ENCODE measurements at places on chromosomes 5 and 9. TPM values are rescaled to one million over a fixed set of nuclear protein-coding genes. Genes with fewer than 3 reads are reported as not detected.

Gene KIAA0825
- 3.7 TPM for total RNA-seq

GRCh38 chr9:113978725-113979342, 99.3 kb downstream of the AMBP start:
- DNase-seq, result no peak

DNA sequence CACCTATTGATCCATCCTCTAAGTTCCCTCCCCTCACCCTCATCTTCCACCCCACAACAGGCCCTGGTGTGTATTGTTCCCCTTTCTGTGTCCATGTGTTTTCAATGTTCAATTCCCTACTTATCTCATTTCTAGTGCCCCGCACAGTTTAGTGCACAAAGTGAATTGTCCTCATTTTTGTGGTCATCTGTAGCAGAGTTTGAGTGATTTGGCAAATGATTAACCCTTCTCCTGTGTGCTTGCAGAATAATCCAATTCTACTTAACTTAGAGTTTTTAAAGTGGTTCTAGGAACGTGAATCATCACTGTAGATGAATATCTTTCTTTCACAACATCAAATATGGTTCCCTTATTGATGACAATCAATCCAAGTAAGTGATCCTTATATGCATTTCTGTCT, 6.3 kb upstream of the HAPLN1 start:
- no peak for DNase-seq

Gene PIP5KL1
- 0.29 TPM for total RNA-seq

GRCh38 chr5:76816110-76816831, 2.6 kb upstream of the F2RL1 start:
- DNase-seq, result no peak

DNA sequence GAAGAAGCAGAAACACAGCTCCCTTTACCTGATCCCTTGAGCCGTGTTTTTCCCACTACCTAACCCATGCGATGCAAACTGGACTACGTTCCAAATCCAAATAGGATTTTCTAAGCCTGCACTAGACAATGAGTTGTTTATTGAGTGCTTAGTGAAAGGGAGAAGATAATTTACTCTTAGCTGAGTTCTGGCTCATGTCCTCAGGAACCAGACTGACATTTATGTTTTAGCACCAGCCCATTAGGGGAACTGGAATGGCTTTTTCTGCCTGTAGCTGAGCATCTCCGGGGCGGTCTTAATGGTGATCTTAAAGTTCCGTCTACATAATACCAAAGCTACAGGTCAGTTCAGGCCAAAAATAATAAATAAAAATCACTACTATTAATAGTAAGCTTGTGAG, 81.5 kb downstream of the SH3TC2 start:
- no peak for DNase-seq

DNA sequence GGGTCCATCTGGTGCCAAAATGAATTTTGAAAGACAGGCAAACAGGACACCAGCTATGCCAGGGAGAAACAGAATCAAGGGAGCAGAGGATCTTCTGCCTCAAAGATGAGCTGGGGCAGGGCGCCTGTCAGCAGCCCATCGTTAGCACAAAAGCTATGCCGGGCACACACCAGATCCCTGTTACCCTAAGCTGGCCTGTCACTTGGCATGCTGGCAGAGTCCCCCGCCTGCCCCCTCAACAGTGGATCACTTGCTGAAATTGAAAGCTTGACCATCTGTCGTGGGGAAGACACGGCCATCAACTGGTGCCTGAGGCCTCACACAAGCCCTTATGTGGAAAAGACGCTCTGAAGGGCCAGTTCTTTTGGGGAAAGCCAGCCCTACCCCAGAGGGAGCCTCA, 256.4 kb downstream of the EBF1 start:
- peak; percentile 48 for DNase-seq

GRCh38 chr5:83475935-83476814, 4.6 kb downstream of the VCAN start:
- DNase-seq, result no peak

DNA sequence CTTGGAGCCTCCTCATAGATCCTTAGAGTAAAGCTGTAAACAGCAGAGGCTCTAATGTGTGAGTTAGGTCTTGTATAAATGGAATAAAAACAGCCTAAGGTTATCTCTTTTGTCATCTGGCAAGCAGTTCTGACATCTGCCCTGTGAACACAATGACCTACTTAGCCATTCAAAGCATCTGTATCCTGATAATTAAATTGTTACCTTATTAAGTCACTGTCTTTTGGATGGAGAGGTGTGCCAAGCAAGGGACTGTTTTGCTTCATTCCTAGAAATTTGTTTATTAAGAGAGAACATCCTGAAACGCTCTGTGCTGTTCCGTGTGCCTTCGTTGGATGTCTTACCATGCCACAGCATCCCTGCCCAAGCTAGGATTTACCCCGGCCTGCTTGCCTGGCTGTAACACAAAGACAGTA, 1.5 kb downstream of the LSM11 start:
- no peak for DNase-seq

Gene ZNG1F
- 2.1 TPM for total RNA-seq

DNA sequence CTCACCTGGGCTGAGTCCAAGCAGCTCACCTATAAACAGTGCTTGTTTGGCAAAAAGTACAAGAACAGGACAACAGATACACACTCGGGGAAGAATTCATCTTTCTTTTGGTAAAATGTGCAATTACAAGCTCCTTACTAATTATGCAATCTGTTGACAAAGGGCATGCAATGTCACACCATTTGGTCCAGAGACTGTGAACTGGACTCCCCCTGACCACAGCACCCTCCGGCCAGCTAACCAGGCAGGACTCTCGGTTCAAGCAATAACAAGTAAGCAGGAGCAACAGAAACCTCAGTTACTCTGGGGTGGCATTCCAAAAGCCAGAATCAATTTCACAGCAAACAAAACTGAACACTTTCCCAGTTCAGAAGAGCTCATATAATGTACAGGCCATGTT, 113.8 kb downstream of the GNAQ start:
- no peak for DNase-seq

GRCh38 chr5:79795764-79796398, 106.2 kb downstream of the CMYA5 start:
- peak; percentile 76 for DNase-seq

DNA sequence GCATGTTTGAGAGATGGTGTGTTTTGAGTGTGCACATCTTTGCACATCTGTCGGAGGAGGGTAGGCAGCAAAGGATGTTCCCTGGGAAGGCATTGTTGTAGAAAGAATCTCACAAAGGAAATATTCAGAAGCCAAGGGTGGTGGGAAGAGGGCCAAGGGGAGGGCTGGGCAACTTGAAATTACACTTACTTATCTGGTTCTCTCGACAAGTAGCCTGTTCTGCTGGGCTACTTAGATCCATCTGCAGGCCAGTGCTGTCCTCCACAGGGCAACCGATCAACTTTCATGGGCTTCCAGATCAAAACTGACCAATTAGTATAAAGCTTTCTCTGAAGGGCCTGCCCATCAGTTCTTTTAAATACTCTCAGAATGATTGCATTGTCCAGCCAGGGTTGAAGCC, 495.2 kb downstream of the GADD45G start:
- no peak for DNase-seq

Gene ORM1
- not detected for total RNA-seq

Gene GADD45G
- 37.5 TPM for total RNA-seq

- DNase-seq, result no peak
Measured at GRCh38 chr9:90770182-90770738, 31.4 kb upstream of the SYK start.

- no peak for DNase-seq
Measured at GRCh38 chr5:150448334-150448733, 1.2 kb downstream of the RPS14 start.

GRCh38 chr5:12647613-12648012, 743.4 kb upstream of the CTNND2 start:
- DNase-seq, result no peak

- no peak for DNase-seq
Measured at GRCh38 chr9:76987594-76988200, 31.8 kb upstream of the FOXB2 start.

GRCh38 chr5:54638106-54638505, 120.5 kb downstream of the SNX18 start:
- DNase-seq, result no peak

- DNase-seq, result no peak
Measured at GRCh38 chr5:40689438-40689837, 9.7 kb downstream of the PTGER4 start.

Gene PTGES2
- total RNA-seq, result 122 TPM

- DNase-seq, result no peak
Measured at GRCh38 chr5:95155888-95156287, 129.0 kb downstream of the MCTP1 start.

Gene CKMT2
- total RNA-seq, result 908 TPM

DNA sequence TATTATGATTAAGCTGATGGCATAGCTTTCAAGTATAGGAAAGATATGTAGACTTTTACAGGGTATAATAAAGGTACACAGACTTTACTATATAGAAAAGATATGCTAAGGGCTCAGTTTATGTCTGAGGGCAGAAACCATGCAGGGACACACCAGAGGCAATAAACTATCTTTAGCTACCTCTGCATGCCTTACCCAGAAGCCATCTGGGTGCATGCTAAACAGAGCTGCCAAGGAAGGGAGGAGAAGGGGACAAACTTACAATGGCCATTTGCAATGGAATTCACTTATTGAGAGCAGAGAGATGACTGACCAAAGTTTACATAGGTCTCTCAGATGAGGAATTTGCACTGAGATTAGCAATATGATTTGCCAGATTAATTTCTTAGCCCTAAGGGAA, 143.1 kb upstream of the NR4A3 start:
- DNase-seq, result no peak

DNA sequence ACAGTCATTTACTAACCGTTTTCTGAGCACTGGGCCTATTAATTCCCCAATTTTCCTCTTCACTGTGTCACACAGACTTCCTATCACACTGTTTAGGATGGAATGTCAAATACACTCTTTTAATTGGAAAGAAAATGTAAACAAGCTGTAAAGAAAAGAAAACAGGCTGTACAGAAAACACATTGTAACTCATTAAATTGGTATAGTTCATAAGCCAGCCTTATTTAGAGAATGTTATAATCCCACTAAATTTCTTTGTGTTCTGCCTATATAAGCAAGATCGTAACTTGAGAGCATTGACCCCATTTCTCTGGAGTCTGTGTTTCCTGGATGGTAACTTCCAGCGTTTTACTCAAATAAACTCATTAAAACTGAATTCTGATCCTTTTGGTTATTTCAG, 46.5 kb downstream of the TARS1 start:
- no peak for DNase-seq

- DNase-seq, result peak; percentile 89
Measured at GRCh38 chr5:134503088-134503936, 22.2 kb upstream of the JADE2 start.

Gene TMOD1
- 219 TPM for total RNA-seq

Gene ELOVL7
- 0.29 TPM for total RNA-seq

Gene SPATA31A3
- not detected for total RNA-seq

Gene GLIPR2
- 12.8 TPM for total RNA-seq

Gene SQSTM1
- 307 TPM for total RNA-seq

GRCh38 chr5:114319236-114319635, 42.6 kb upstream of the KCNN2 start:
- no peak for DNase-seq

DNA sequence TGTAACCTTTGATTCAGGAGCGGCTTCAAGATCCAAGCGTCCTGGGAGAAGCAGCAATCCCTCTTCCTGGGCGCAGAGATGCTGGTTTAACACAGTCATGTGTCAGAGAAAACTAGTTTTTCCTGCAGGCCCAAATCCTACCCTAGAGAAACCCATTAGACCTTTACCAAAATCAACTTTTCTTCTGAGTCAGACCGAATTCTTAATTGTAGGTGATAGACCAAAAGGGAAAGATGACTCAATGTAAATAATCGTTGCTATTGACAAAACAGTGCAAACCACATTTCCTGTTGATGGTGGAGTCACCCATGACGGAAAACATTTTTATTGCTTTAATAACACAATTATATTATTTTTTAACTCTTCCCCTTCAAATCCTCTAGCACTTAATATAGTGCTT, 40.1 kb downstream of the SLC1A1 start:
- DNase-seq, result no peak

Gene DDX46
- 27.5 TPM for total RNA-seq

GRCh38 chr5:143313298-143313852, 90.1 kb downstream of the NR3C1 start:
- DNase-seq, result no peak
